ENCODE measurements at places on chromosomes 6 and 20.

GRCh38 chr20:5400164-5400762 lies 83.5 kb upstream of the PROKR2 start:
- DNase-seq: no peak

- DNase-seq: no peak
These were observed 64.9 kb downstream of the SLC22A23 start for GRCh38 chr6:3391902-3392458.

GRCh38 chr20:48823960-48824498 lies 3.8 kb downstream of the PREX1 start:
- peak; percentile 50 for DNase-seq

GRCh38 chr20:19335341-19335740 lies 122.9 kb downstream of the SLC24A3 start:
- DNase-seq: no peak

- DNase-seq: no peak
These were observed 165.9 kb upstream of the KCNK16 start for GRCh38 chr6:39488255-39488879.

GRCh38 chr6:138410048-138410735 lies 6.2 kb downstream of the HEBP2 start:
- peak; percentile 34 for DNase-seq

DNA sequence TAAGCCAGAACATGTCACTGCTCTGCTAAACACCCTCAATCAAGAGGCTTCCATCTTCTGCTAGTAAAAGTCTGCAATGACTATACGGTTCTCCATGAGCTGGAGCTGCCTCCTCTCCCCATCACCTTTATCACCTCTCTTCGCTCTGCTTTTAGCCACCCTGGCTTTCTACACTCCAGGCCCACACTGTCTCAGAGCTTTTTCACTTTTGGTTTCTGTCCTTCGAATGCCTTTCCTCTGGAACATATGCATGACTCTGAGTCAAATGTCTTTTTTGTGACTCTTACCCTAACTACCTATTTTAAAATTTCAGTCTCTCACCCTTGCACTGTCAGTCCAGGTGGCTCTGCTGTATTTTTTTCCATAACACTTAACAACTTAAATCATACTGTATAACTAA lies 525.4 kb upstream of the RNF217 start:
- no peak for DNase-seq

- DNase-seq: no peak
These were observed 540.1 kb upstream of the CHD6 start for GRCh38 chr20:42158272-42158671.

GRCh38 chr20:47784599-47785310 lies 526 bp downstream of the SULF2 start:
- no peak for DNase-seq

- peak; percentile 73 for DNase-seq
These were observed 465.2 kb upstream of the CITED2 start for GRCh38 chr6:139839506-139840156.

- DNase-seq: peak; percentile 37
These were observed 19.0 kb upstream of the TLDC2 start for GRCh38 chr20:36856691-36857635.

GRCh38 chr6:121828146-121828886 lies 392.9 kb downstream of the GJA1 start:
- DNase-seq: no peak

- no peak for DNase-seq
These were observed 10.0 kb upstream of the PACSIN1 start for GRCh38 chr6:34455831-34456230.

DNA sequence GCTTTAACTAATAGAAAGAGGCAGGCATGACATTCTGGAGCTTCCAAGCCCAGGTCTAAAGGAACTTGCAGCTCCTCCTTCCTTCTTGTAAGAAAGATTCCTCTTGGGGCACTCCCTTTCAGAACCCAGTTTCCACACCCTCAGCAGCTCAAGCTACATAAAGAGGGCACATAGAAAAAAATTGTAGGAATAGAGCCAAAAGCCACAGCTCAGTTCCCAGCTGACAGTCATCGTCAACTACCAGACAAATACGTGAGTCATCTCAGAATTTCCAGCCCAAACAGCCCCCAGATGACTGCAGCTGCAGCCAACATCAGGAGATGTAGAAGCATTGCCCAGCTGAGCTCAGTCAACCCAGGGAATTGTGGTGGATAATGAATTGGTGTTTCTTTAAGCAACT lies 349.8 kb upstream of the ARID1B start:
- no peak for DNase-seq

- DNase-seq: no peak
These were observed 173.2 kb upstream of the SOX4 start for GRCh38 chr6:21420146-21420878.

DNA sequence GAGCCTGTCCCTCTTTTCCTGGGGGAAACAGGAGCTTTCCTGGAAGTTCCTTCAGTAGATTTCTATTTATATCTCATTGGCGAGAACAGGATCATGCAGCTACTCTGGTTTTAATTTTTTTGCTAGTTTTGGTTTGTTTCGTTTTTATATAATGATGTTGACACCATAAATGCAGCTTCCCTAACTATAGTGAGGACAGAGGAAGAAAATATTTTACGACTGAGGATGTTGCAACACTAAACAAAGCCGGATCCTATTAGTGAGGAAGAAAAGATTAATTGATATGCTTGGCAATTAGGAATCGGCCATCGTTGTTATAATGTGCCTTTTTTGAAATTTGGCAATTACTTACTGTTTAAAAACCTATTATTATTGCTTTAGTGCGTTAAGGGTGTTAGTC lies 16.6 kb downstream of the KDM1B start:
- no peak for DNase-seq

GRCh38 chr6:104639668-104640067 lies 220.1 kb downstream of the HACE1 start:
- no peak for DNase-seq

GRCh38 chr20:61580958-61581824 lies 329.1 kb downstream of the CDH4 start:
- no peak for DNase-seq

- DNase-seq: no peak
These were observed 2.7 kb downstream of the CTSA start for GRCh38 chr20:45893831-45894230.

DNA sequence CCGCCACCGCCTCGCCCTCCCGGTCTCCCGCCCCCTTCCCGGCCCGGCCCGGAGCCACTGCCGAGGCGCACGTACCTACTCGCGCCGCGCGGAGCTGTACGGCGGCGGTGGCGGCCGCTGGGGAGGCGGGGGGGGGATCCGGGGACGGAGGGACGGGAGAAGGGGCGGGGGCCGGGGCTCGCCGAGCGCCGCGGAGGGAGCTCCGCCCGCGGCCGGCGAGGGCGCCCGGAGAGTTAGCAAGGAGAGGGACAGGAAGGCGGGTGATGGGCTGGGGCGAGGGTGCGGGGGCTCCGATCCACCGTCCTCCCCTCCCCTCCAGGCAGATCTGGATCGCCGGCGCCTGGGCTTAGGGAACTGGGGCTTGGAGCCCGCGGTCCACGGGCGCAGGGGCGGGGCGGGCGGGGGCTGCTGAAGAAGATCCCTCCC lies 548 bp upstream of the TMEM74B start:
- no peak for DNase-seq

DNA sequence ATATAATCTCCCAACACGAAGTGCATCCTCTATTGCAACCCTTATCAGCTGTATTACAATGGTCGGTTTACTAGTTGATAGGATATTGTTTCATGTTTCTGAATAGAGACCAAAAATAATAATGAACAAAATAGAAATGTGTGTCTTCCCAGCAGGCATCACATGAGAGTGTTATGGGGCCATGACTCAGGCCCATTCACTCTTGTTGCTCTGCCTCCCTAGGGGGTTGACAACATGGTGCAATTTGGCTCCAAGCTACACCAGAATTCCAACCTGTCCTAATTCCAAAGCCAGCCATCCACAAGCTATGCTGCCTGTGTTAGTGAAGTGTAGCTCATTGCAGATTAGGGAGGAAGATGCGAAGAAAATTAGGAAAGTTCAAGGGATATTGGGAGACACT lies 13.1 kb upstream of the SAYSD1 start:
- DNase-seq: no peak

- DNase-seq: no peak
These were observed 66.9 kb upstream of the CDH4 start for GRCh38 chr20:61185181-61185580.

- DNase-seq: no peak
These were observed 122.5 kb downstream of the MACROD2 start for GRCh38 chr20:14117768-14118167.

DNA sequence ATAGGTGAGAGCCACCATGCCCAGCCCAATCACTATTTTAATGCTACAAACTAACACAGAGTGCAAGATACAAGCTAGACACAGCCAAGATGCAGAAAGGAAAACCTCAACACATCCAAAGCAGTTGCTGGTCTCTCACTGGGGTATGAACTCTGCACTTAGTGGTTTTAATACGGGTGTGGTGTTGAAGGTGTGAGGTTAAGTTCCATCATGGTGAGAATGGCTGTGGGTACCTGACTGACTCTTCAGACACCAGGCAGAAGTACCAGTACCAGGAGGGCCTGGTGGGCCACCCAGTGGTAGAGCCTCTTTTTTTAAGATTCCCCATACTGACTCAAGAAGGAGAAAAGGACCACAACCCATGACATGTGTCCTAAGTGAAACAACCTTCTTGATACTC lies 13.0 kb downstream of the GNAS-AS1 start:
- no peak for DNase-seq

- DNase-seq: no peak
These were observed 45.9 kb downstream of the CDH4 start for GRCh38 chr20:61297986-61298385.

GRCh38 chr6:31538805-31539400 lies 2.9 kb downstream of the DDX39B start:
- DNase-seq: no peak

DNA sequence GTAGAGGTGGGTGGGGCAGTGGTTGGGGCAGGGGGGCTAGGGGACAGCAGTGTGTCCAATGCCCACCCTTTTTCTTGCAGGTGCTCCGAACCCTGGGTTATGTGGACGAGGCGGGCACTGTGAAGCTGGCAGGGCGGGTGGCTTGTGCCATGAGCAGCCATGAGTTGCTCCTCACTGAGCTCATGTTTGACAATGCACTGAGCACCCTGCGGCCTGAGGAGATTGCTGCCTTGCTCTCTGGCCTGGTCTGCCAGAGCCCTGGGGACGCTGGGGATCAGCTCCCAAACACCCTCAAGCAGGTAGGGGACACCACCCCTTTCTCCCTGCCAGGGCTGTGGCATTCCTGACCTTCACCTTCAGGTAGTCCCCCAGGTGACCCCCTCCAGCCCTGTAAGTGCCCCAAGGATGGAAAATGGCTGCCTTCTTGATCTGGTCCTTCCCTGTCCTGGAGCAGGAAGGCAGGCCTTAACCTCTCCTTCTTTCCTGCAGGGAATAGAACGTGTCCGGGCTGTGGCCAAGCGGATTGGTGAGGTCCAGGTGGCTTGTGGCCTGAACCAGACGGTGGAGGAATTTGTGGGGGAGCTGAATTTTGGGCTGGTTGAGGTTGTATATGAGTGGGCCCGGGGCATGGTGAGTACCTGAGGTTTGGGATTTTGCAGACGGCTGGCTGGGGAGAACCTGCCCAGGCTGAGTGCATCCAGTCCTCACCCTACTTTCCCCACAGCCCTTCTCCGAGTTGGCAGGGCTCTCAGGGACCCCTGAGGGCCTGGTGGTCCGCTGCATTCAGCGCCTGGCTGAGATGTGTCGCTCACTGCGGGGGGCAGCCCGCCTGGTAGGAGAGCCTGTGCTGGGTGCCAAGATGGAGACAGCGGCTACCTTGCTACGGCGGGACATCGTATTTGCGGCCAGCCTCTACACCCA lies 2.9 kb downstream of the DXO start:
- DNase-seq: no peak

- no peak for DNase-seq
These were observed 83.1 kb upstream of the FOXQ1 start for GRCh38 chr6:1228754-1229191.

Measured in CD4-positive, alpha-beta T cell treated with Interleukin-15 for 1 hour (primary cell).